ENCODE measurements at places on chromosomes 7 and 10.

DNA sequence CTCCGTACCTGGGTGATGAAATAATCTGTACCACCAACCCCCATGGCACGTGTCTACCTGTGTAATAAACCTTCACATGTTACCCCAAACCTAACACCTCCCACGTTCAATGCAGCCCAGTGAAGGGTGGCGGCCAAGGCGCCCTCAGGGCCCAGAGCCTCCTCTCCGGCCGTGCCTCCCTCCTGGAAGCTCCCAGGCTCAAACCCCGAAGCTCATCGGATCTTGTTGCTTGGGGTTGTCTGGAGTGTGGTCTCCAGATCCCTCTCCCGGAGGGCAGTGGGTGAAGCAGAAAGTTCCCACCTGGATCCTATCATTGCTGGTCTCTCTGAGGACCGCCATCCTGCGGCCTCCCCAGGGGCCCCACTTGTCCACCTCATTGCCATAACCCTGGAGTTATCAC, 9.4 kb upstream of the KNDC1 start:
- no peak for ATAC-seq

DNA sequence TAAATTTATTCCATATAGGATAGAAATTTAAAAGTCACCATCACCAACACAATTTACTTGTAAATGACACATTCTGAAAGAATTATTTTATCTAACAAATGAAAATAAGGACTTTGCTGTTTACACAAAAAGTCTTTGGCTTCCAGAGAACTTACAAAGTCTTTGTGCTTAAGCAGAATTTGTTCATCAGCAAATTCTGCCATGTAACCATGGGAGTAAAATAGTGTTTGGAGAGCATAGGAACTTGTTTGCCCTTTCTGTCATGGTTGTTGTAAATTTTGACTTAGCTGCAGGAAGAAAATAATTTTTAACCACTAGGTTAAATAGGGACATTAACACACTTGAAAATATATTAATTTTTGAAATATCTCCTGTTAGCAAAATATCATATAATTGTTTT, 15.2 kb downstream of the FGL2 start:
- ATAC-seq = no peak

- ATAC-seq = no peak
Observed at GRCh38 chr10:7720478-7720877, 17.4 kb downstream of the ITIH2 start.

GRCh38 chr7:7897509-7897908, 71.1 kb upstream of the GLCCI1 start:
- ATAC-seq = no peak

GRCh38 chr7:86747698-86748097, 104.0 kb downstream of the GRM3 start:
- no peak for ATAC-seq

DNA sequence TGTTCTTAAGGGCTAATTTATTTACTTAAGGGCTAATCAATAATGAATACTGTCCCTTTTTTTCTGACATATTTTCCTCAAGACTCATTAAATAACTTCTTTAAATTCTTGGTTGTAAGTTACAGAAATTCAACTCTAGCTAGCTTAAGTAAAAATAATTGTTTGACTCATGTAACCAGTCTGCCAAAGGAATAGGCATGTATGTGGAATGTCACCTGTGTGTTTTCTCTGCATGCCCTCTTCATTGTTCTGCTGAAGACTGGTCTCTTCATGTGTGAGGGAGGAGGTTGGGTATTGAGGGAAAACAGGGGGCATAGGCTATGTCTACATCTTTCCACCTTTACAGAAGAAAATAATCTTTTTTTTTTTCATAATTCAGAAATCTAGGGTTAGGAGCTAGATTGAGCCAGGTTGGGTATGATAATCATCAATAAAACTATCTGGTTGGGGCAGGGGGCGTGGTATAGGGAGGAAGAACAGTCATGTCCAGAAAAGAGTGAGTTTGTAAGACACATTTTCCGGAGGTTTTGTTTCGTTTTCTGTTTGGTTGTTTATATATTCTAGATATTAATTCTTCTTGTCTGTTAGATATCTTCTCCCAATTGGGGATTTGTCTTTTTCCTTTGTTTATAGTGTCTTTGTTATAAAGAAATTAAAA, 37.9 kb downstream of the EXOC4 start:
- peak; percentile 41 for ATAC-seq

DNA sequence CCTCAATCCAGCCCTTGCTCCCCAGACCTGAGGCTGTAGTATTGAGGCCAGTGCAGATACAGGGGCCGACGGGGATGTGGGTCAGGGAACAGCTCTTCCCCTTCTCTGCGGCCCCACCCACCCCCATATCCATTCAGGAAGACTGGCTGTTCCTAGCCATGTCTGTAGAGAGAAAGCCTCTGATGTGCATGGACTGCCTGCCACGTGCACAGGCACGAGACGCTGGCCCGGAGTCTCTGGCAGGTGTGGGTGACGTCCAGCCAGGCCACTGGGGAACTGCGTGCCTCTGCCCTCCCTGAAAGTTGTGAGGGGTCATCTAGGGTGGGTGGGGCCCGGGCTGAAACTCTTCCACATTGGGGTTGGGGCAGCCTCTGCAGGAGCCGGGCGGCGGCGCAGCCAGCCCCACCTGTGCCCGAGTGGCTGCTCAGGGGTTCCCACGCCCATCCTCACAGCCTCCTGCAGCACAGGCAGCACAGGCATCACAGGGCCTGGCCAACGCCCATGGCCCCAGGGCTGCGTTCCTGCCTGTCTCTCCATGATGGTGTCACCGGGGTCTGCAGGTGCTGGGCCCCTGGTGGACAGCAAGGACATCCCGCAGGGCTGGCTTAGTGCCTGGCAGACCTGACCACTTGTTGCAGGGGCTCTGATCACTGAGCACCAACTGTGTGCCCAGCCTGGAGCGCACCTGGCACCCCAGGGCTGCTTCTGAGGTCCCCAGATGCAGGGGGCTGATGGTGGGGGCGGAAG, 27.5 kb downstream of the MICALL2 start:
- ATAC-seq = no peak

DNA sequence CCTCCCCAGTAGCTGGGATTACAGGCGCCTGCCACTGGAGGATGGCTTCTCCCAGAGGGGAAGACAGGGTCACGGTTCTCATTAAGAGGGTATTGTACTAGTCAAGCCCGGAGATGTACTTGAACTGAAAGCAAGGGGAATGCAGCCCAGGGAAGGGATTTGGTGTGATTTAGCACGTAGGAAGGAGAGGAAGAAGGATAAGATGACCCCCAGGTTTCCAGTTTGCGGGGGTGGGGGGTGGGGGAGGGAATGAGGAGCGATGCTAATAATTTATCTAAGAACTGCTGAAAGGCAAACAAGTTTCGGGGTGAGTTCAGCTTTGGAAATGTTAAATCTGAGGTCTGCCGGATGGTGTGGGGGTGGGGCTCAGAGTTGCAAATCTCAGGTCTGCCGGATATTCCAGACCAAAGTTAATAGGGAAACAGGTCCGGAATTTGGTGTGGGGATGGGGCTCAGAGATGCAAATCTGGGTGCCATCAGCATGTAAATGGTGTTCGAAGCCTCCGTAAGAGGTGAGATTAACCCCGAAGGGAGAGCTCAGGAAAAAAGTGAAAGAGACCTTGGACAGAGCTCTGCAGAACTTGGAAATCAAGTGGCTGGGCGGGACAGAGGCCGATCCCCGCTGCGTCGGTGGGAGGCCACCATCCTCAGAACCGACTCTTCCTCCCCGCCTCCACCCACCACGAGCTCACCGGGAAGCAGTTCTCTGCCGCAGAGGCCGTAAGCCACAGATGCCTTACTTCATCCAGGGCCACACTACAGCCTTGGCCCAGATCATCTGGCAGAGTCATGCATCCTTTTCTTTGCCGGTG, 1.6 kb upstream of the SEPHS1 start:
- ATAC-seq = no peak

DNA sequence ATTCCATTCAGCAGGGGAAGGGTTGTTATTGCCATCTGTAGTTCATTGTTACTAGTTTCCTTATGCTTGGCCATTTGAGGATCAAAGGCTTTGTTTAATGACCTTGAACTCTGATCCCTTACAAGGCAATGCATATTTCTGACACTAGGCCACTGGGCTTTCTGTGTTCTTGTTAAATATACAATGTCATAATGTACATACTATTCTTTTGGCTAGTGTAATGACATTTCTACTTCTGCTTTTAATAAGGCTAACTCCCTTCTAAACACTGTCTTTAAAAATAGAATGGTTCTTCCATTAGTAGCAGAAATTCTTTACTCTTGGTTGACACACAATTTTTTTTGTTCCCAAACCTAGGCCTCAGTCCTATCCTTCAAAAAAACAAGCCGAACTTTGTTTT, 86.6 kb downstream of the BBS9 start:
- ATAC-seq = no peak

GRCh38 chr10:86690657-86691084, 22.4 kb downstream of the LDB3 start:
- no peak for ATAC-seq

GRCh38 chr10:488081-488932, 201.2 kb downstream of the DIP2C start:
- ATAC-seq = no peak

DNA sequence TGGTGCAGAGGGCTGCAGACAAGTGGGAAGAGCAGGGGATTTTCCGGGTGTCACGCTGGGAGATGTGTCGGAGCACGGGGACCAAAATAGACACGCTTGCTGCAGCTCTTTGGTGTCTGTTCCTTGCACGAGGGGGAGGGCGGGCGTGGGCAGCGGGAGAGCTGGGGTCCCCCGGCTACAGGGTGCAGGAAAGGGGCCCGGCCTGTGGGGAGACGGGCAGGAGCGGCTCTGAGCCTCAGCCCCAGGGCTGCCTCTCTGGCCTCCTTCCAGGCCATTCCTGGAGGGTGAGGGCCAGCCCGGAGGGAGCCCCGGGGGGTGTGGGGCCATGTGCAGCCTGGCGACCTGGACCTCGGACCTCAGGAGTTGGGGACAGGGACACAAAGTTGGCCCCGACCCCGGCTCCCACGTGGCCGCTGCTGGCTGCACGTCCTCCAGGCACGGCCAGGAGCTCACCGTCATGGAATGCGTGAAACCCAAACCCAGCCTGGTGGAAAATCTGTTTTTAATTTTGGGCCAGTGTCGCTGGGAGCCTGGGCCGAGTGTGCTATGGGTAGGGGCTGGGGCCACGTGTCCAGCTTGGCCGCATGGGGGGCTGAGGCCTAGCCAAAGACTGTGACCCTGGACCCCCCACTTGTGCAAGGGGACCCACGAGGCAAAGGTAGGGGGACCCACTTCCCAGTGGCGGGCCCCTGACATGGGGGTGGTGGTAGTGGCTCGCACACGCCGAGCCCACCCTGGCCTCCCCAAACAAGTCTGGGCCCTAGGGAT, 6.6 kb downstream of the TTYH3 start:
- no peak for ATAC-seq

DNA sequence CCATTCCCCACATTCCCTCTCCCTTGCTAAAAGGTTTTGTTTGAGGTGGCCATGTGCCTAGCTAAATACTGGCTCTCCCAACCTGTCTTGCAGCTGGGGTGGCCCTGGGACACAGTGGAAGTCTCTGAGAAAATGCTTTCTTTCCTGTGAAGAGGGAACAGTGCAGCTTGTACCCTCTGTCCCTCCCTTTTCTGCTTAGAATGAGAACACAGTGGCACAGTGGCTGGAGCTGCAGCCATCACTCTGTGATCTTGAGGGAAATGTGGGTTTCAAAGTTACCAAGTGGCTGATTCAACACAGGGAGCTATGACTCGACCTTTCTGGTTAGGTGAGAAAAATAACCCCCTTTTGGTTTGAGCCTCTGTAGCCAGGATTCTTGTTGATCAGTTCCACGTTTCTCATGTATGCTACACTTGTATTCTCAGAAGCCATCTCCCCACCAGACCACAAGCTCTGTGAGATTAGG, 62.7 kb upstream of the CARD11 start:
- ATAC-seq = peak; percentile 89

- ATAC-seq = no peak
Observed at GRCh38 chr10:131738396-131738735, 162.4 kb upstream of the PPP2R2D start.

GRCh38 chr7:18547509-18548187, 52.1 kb downstream of the HDAC9 start:
- no peak for ATAC-seq

GRCh38 chr7:149245244-149245643, 5.8 kb downstream of the ZNF212 start:
- ATAC-seq = peak; percentile 84

- ATAC-seq = no peak
Observed at GRCh38 chr10:10629512-10629911, 388.2 kb upstream of the CELF2 start.

- no peak for ATAC-seq
Observed at GRCh38 chr10:52446391-52446790, 132.3 kb downstream of the DKK1 start.

- no peak for ATAC-seq
Observed at GRCh38 chr7:3520206-3520605, 219.2 kb downstream of the SDK1 start.

DNA sequence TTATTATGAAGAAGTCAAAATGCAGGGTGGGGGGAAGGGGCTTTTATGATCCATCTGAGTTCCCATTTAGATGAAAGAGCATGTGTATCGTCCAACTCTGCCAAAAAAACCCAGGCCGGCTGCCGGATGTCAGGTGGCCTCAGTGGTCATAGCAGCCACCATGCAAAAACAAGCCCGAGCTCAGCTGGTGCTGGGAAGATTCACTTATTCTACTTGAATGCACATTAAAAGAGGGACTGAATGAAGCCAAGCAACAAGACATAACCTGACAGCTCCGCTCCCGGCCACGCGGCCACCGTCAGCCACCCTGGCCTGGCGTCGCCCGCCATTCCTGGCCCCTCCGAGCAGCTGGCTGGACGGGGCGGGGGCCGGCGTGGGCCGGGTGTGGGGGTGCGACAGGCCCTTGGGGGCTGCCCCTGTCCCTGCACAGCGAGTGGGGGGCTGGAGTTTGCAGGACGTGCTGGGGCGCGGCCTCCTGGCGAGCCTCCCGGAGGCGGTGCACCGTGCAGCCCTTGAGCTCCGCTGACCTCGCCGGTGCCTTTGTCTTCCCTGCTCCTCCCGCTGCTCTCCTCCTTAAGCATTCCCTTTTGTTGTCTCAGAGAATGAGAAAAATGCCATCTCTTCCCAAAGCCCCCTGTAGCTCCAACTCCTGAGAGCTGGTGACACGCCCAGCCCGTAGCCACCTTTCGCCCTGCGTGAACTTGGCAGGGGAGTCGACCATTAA, 67.8 kb downstream of the EBF3 start:
- no peak for ATAC-seq

DNA sequence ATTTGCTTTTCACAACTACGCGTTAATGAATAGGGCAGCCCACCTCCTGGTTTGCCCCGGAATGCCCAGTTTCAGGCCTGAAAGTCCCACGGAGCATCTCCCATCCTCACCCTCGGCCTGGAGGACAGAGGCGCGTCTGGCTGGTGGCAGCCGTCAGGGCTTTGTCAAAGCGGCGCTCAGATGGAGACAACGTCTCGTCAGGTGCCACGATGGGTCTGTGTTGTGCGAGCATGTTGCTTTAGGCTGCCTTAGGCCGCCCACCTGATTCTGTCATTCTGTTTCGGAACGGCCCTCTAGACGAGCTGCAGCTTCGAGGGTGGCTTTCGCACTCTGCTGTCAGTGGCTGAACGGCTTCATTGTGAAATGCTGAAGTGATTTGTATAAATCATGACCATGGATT, 39.4 kb upstream of the CFAP46 start:
- no peak for ATAC-seq

DNA sequence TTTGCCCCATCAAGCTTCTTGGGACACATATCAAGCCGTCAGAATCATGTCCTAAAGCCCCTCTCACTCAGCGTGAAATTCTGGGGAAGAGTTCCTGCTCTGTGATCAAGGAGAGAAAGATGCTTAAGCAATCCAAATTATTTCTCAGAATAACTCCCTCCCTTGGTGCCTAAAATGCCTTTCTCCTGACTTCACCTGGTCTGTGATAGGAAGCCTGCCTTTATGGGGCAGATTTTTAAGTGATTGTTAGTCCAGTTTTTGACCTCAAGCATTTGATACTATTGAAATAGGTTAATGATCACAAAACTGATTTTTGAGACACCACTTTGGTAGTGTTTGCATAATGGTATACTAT, 76.4 kb upstream of the MAGI2 start:
- ATAC-seq = no peak

All from activated CD4-positive, CD25-positive, alpha-beta regulatory T cell treated with anti-CD3 and anti-CD28 coated beads, Interleukin-2, amount 50 U/mL, for 24 hours (primary cell).